MM.1S (cell line): ENCODE measurements at places on chromosomes 2 and 18.

DNA sequence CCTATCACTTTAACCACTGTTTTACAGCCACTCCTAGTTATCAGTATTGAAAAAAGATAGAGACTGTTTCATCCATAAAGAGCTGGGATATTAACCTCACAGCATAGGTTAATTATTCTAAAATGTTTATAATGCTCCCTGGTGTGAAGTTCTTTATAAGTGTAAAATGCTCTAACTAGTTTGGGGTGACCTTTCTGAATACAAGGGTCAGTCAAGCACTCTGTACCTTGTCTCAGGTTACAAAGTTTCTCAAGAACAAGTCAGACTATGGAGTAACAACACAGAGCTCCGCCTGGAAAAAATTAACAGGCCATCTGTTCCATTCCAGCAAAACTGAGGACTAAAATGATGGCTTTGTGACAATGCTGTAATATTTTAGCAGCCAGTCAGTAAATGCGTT lies 107.4 kb downstream of the NOL4 start:
- no peak for DNase-seq

DNA sequence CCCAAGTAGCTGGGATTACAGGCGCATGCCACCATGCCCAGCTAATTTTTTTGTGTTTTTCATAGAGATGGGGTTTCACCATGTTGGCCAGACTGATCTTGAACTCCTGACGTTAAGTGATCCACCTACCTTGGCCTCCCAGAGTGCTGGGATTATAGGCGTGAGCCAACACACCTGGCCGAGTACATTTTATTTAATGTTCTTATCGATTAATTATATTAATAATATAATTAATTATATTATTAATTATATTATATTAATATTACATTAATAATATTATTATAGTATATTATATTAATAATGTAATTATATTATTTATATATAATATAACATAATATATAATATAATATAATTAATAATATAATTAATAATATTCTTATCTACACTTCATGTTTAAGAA lies 101.4 kb downstream of the CCDC85A start:
- DNase-seq, result no peak

DNA sequence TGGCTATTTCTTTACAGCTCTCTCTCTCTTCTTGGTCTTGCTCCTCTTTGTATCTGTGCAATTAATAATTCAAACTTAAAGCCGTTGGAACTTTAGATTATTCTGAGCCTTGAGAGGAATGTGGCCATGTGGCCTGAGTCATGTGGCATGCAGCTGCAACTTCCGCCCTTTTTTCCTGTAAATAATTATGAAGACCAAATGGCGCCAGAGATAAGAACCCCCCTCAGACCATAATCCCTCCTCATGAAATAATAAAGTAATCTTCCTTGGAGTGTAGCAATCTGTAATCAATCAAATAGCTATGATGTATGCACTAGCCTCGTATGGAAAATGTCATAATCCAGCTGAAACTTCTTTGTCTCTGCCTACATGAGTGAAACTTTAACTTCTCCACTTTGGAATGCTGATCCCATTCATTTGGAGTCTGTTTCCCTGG lies 13.5 kb upstream of the TWSG1 start:
- no peak for DNase-seq

GRCh38 chr18:36108601-36109000 lies 20.5 kb downstream of the SLC39A6 start:
- DNase-seq, result no peak

DNA sequence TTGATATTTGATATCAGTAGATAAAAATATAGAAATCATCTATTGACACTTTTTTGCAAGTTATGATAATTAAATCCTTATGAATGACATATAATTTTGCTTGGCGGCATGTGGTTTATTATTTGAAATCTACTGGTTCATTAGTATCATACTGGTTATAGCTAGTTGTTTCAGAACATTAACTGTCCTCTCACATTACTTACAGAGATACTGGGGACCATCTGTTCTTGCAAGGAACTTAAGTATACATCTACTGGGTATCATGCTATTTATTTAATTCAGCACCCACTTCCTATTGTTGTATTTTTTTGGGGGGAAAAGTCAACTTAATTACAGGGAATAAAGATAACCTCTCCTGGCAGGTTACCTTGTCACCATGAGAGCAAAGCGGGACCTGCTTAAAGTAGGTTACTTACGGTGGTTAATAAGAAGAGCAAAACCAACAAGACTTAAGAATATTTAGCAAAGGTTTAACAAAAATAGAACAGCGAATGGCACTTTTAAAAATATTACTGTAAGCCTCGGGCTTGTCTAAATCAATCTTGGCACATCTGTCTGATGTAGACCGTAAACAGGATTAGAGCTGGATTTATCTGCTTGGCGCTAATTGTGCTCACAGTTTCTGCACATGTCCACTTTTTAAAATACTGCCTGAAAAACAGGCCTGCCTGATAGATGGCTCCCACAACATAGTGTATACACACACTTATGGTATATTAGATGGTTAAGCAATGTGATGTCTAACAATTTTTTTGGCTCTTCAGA lies 41.8 kb downstream of the CERKL start:
- no peak for DNase-seq

GRCh38 chr18:49997558-49997957 lies 184.2 kb upstream of the ACAA2 start:
- DNase-seq, result no peak

GRCh38 chr2:70830366-70830765 lies 5.2 kb downstream of the CD207 start:
- no peak for DNase-seq

DNA sequence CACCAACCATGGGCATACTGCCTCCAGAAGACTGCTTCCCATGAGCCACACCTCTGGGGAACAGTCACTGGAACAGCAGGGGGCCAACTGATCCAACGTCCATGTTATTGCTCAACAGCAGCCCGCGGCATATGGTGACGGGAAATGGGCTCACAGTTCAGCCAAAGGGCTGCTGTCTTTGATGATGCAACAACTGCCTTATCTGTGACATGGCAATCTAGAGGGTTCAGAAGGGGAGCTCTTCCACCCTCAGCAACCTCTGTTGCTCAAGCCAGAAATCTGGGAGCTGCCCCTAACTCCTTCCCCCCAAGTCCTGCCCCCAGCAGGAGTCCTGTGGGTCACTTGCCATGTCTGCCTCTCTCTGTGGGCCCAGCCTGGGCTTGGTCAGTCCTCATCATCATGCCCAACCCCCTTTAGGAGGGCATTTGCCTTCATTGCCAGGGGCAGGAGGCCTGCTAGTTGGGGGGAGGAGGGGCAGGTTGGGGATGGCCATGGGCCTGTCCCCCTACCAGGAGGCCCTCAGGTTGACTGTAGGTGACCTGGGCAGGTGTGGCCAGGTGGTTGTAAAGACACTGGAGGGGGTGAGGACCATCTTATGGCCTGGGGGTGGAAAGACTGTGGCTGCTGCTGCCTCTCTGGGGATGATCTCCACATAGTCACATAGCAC lies 212.9 kb downstream of the CYP26B1 start:
- no peak for DNase-seq

GRCh38 chr2:3807853-3808252 lies 104.5 kb downstream of the DCDC2C start:
- no peak for DNase-seq

- no peak for DNase-seq
Observed at GRCh38 chr2:189821953-189822748, 37.9 kb downstream of the PMS1 start.

- DNase-seq, result no peak
Observed at GRCh38 chr2:40041422-40042382, 262.6 kb upstream of the THUMPD2 start.

- DNase-seq, result no peak
Observed at GRCh38 chr2:19942199-19942598, 40.4 kb upstream of the TTC32 start.

DNA sequence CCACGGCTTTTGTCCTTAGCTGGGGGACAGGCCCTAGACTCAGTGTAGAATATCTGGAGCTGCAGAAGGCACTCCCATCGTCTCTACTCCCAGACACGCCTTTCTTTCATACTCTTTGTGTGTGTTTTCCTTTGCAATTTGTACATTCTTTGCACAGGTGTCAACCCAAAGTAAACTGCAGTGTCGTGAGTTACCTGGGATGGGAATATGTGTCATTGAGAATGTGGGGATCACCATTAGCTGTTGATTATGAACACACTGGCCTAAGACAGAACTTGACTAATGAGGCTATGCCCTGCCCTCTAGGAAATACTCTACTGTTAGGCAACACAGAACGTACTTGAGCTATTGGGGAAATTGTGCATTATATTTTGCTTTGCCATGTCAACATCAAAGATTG lies 233.3 kb downstream of the SETBP1 start:
- DNase-seq, result no peak
